ENCODE measurements at places on chromosomes 11 and 22.

DNA sequence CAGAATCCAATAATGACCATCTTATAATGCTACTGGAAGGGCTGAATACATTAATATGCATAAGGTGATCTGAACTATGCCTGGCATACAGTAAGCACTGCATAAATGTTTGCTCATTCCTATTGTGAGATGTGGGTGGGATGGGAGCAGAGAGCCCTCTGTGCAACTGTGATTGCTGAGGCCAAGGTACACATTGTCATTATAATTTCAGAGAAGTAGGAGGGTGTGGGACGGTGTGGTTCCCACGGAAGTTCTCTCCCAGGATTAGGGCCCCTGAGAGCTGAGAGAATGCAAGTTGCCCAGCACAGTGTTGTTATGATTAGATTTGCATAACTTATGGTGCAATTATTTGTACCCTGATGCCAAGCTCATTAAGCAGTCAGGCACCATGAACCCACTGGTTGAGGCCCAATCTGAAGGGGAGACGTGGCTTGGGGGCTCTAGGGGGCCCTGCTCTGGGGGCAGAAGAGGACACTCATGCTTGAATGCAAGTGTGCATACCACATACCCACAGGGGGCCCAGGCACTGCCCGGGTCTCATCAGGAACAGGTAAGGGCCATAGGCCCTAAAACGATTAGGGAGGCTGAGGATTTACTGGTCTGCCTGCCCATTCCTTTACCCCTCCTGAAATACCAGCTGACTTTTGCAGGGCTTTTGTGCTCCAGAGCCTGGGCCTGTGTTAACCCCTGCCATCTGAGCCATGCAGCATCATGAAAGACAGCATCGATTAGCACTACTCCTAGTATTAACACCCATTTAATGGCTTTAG lies 72.8 kb downstream of the THAP12 start:
- DNase-seq, result no peak

- no peak for DNase-seq
Measured at GRCh38 chr11:59187587-59187986, 15.7 kb downstream of the DTX4 start.

DNA sequence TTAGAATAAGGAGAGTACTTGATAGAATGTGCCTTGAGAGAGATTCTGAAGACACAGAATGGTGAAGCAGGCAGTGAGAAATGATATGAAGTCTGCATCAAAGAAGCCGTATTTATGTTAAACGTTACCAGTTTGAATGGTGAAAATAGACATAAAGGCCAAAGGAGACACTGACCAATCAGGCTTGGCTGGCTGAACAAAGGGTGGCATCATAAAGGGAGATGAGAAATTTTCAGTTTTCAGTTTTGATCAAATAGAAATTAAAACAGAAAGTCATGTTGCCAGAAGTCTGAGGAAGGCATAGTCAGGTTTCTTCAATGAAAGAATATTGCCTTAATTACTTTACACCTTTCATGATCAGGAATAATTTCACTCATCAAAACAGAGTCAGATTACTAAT lies 6.6 kb downstream of the OR51F1 start:
- DNase-seq, result no peak

- DNase-seq, result no peak
Measured at GRCh38 chr22:19199479-19199878, 20.9 kb upstream of the SLC25A1 start.

DNA sequence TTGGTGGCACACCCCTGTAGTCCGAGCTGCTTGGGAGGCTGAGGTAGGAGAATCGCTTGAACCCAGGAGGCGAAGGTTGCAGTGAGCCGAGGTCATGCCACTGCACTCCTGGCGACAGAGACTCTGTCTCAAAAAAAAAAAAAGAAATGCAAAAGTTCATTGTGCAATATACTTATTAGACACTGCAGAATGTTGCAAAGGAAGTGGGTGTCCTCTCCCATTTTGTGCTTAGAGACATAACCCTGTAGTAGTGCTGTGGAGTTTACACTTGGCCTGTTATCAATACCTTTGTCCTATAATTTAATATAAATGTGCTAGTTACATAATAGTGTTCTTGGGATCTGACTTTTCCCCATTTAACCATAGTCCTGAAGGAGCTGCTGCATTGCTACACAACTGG lies 9.4 kb downstream of the BCL2L13 start:
- DNase-seq, result no peak

DNA sequence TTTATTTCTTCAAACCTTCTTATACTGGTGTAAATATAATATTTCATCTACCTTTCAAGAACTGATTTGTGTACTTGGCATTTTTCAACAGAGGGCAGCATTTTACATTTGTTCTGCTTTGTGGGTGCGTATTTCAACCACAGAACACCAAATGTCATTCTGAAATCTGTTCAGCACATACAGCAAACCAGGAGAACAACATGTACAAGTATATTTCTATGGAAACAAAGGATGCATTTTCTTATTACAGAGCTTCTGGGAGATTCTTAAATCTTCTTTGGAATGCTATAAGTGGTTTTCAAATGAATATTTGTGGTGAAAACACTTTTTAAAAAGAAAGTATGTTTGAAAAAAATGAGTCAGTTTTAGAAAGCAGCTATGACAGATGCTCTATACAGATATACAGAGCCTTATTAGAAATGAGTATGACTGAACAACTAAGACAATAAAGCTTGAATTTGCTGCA lies 946.0 kb downstream of the FAM181B start:
- no peak for DNase-seq

DNA sequence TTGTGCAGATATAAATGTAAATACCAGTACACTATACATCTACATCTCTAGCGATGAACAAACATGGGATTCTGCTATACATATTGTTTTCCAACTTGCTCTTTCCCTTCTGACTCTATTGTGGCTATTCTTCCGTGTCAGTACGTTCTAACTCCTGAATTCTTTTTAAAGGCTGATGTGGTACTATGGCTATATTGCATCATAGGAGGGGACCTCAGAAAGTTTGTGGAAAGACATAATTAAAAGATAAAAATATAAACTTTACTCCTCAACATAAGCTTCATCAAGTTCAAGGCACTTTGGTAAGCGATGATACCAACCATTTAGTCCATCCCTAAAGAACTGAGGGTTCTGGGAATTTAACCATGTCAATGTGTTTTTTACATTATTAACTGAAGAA lies 72.8 kb downstream of the LDLRAD3 start:
- no peak for DNase-seq

DNA sequence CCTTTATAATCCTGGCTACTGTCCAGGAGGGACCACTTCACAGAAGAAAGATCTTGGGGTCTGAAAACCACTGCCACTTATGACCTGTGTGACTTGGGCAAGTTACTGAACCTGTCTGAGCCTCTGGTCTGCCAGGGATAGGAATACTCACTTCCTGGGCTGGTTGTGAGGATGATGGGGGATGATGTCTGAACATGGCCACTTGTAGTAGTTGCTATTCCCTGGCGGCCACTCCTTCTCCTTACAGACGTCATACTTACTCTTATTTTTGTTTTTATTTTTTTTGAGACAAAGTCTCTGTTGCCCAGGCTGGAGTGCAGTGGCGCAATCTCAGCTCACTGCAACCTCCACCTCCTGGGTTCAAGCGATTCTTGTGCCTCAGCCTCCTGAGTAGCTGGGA lies 26.1 kb downstream of the CD82 start:
- DNase-seq, result no peak

- peak; percentile 76 for DNase-seq
Measured at GRCh38 chr11:10459029-10459970, 4.2 kb downstream of the AMPD3 start.

Data from T-cell (primary cell).